Cardiac septum (tissue), 1 donor: ENCODE measurements at places on chromosomes 7 and 10. TPM values are rescaled to one million over a fixed set of nuclear protein-coding genes. Genes with fewer than 3 reads are reported as not detected.

UBE2D1 gene
- total RNA-seq = 34.7 TPM

CREB5 gene
- 43.1 TPM for total RNA-seq

OR2A12 gene
- total RNA-seq = not detected

CD36 gene
- total RNA-seq = 717 TPM

MKRN1 gene
- total RNA-seq = 95.0 TPM

AKR1C4 gene
- not detected for total RNA-seq

ADRA2A gene
- total RNA-seq = 1.1 TPM

GCC1 gene
- total RNA-seq = 6.8 TPM

CYP2C19 gene
- not detected for total RNA-seq

EPHB6 gene
- 2.0 TPM for total RNA-seq

LRIT1 gene
- total RNA-seq = not detected

SPDYE1 gene
- 0.13 TPM for total RNA-seq

ANKRD61 gene
- not detected for total RNA-seq

C10orf105 gene
- not detected for total RNA-seq

ACTR3C gene
- total RNA-seq = 4.6 TPM

DGKB gene
- 0.75 TPM for total RNA-seq

HOXA3 gene
- total RNA-seq = 0.40 TPM
